Stimulated activated CD4-positive, alpha-beta T cell treated with anti-CD3 and anti-CD28 coated beads, Interleukin-2, amount 100 ng/mL, for 48 hours (primary cell): ENCODE measurements at places on chromosomes 5 and 9.

DNA sequence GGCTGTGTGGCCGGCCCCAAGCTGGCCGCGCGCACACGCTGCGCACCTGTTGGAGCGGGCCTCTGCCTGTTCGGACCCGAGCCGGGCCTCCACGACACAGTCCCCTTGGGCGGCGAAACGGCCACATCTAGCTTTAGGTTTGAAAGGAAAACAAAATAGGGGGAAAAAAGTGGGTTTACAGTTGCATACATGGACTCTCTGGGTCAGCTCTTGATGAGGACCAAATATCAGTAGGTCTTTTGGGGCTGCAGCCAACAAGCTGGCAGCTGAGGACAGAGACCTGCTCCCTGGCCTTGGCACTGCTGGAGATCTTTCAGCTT, 20.7 kb downstream of the IGIP start:
- no peak for DNase-seq

GRCh38 chr5:33148076-33148513, 292.7 kb upstream of the TARS1 start:
- DNase-seq, result no peak

- DNase-seq, result no peak
These were observed 29.2 kb upstream of the MSH3 start for GRCh38 chr5:80625230-80625629.

DNA sequence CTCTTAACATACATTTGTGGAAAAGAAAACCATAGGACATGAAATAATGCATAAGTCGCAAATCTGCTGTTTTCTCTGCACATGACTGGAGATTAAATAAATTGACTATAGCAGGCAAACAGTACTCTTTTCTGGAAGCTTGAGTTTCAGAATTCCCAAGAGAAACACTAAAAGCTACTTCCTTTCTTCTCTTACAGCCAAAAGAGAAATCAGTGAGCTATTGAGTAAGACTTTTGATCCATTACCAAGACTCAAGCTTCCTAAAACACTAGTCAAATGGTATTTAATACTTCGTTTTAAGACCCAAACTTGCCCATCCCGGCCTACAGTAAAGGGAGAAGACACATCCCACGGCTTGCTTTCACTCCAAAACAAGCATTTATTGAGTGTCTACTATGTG, 335.8 kb upstream of the PUM3 start:
- no peak for DNase-seq

DNA sequence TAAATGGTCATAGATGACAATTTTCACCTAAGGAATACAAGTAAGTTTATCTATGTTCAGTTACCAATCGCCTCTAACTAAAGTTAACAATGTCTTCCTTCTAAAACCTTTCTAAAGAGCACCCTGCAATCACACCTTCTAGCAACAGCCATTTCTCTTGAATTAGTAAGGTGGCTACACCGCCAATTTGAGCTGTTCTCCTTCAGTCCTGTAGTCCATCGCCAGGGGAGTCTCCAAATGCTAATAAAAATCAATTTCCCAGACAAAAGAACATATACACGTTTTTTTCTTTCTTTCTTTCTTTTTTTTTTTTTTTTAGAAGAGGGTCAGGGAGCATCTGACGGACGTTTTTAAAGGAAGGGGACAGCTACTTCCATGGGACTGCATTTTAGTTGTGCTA, 729 bp upstream of the RORB start:
- no peak for DNase-seq

DNA sequence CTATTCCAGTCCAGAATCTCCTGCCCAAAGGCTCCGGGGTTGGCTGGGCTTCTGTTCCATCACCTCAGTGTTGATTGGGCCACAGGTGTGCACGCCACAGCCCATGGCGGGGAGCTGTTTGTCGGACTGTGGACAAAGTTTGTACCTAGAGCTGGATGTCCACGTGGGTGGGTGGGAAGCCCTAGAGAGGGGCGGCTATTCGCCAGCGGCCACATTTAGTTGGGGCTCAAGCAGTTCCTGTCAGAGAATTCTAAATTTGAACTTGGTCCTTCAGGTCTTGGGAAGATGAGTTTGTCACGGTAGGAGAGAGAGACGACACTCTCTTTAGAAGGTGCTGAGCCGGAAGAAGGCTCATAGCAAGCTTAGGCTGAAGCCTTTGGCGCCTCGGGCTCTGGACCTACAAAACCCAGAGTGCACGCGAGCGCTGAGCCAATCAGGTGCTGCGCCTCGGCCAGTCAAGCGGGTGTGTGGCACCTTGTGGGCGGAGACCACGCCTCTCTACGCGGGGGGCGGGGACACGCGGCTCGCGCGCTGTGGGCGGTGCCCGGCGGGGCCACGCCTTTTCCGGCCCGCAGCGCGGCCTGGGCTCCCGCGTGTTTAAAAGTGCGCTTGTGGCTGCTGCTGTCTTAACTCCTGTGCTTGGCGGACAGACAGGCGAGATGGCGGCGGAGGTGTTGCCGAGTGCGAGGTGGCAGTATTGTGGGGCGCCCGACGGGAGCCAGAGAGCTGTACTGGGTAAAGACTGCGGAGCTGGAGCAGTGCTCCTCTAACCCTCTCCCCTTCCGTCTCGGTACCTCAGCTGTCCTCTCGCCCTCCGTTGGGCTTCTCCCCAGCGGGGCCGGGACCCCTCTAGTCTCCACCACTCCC, at the start of gene POLR1E:
Gene POLR1E, plus strand, starts transcription at position 560 of the 867 bp plus-strand sequence. Its CDS starts 100 bp downstream, at position 660.
- peak; percentile 95 for DNase-seq

DNA sequence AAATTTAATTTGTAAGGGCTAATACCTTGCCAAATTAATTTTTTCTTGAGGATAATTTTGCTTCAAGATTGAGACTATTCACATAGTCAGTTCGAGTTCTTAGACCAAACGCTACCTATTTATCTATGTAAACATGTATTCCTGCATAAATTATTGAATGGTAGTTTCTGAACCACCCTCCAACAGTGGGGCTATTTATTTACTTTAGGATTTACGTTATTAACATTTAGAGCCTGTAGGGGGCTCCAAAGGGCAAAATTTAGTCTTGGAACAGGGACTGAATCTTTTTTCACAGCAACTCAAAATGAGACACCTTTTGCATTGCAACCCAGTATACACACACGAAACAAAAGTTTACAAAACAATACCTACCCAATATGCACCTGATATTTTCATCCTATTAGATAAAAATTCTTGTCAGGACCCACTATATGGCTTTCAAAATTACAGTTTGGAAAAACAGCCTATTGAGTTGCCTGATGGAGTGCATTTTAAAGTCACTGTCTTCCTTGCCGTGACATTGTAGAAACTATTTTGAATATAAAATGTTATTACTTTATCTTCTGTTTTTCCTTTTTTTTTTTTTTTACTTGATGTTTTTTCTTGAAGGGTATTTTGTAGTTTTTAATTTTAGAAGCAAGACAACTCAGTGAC, 47.1 kb upstream of the POU4F3 start:
- DNase-seq, result peak; percentile 3

DNA sequence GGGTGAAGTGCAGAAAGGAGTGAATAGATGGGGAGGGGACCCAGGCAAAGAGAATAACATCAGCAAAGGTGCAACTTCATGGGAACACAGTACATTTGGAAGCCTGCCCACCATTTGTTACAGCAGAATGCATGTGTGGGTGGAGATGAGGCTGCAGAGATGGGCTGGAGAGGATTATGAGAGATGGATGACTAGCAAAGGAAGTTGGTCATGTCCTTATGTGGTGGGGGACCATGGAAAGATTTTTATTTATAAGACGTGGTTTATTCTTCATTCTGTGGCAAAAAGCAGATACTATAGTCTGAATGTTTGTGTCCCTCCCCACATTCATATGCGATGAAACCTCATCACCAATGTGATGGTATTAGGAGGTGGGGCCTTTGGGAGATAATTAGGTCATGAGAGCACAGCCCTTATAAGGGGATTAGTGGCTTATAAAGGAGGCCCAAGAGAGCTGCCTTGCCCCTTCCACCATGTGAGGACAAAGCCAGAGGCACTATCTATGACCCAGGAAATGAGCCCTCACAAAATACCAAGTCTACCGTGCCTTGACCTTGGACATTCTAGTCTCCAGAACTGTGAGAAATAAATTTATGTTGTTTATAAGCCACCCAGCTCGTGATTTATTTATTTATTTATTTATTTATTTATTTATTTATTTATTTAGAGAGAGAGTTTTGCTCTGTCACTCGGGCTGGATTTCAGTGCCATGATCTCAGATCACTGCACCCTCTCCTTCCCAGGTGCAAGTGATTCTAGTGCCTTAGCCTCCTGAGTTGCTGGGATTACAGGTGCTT, 483.7 kb downstream of the RAB3C start:
- DNase-seq, result no peak

DNA sequence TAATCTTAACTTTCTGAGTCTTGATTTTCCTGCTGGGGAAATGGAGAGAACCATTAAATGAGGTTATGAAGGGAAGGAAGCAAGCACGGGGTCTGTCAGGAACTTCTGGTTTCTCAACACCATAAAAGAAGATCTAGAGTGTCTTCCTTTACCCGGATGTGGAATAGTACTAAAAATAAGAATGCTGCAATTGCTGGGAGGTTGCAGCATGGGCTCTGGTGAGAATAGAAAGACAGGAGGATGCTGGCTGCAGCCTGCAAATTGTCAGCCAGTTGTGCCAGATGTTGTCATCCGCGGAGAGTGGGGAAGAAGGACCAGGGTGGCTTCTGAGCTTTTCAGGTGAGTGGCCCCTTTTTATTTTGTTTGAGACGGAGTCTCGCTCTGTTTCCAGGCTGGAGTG, 69.3 kb upstream of the STC2 start:
- DNase-seq, result no peak

DNA sequence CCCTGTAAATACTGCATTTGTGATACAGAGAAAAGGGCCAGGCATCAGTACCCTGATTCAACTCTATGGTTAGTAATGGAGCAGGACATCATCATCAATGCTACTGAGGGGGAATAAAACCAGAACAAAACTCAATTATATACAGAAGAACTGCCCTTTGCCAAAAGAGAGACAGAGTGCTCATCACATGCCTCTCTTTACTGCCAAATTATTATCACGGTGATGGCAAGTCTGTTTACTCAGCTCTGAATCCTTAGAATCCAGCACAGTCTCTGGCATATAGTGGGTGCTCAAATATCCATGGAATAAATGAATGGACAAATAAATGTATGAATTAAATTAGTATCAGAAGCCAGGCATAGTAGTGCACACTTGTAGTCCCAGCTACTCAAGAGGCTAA, 130.2 kb downstream of the TTC39B start:
- no peak for DNase-seq

DNA sequence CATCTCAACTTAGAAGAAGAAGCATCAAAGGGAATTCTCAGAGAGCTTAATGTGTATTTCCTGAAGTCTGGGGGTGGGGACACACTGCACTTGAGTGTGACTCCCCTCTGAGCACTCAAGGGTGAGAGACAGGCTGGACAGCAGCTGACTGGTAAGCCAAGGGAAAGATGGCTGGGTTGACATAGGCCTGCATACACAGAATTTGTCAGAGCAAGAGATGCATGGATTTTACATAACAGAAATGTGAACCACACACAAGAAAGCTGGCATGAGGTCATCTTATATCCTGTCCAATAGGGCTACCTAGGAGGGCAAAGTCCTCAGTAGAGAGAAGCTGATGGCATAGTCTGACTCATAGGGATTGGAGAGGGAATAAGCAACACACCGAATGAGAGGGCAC, 114.3 kb upstream of the EPB41L4A start:
- DNase-seq, result no peak

DNA sequence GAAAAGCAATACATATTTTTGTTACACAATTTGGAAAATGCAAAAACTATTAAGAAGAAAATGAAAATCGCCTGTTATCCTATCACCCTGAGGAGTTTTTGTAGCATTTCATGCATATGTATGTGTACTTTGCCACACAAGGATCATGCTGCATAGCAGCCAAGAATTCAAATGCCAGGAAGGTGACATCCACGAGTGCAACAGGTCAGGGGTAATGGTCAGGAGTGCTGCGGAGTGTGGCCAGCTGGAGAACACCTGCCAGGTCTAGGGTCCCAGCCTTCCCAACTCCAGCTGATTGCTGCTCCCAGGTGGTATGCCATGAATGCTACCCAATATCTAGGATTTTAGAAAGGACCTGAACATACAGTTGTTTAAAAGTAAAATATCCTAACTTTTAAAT, 617.1 kb downstream of the PRELID2 start:
- no peak for DNase-seq

DNA sequence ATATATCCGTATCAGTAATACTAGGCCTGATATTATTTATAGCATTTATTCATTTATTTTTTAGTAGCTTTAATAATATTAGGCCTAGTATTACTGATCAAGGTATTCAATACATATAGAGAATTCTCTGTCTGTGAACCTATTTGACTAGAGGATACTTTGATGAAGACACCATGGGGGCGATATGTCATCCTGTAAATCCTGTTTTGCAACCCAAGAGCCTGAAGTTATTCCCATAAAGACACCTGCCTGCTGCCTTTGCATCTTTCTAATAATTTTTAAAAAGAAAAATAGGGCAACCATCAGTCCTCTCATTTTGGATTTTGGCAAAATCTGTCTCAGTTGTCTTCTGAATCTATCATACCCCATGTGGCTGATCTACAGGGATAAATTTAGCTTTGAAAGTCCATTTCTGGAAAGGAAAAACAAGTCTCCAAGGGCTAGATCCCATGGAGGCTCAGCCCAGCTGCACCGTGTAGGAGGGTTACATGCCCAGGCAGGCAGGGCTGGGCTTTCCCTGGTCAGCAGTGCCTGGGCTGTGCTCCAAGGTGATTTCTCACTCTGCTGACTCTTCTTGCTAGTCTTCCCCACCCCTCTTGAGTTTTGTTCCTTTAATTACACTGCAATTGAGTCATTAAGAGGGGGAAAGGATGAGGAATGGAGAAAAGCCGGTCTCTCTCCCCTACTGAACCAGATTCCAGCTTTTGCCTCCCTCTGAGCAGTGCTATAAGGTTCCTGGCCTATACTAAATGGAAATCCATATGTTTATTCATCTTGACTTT, 169.0 kb downstream of the TRIM32 start:
- DNase-seq, result no peak

- DNase-seq, result peak; percentile 64
These were observed 9.4 kb downstream of the FYB1 start for GRCh38 chr5:39209924-39210323.

GRCh38 chr5:88355490-88356050, 86.9 kb upstream of the TMEM161B start:
- DNase-seq, result no peak

GRCh38 chr9:126327006-126327713, 531 bp downstream of the MVB12B start:
- no peak for DNase-seq

GRCh38 chr5:43192558-43193180, 644 bp downstream of the NIM1K start:
- DNase-seq, result peak; percentile 10

- no peak for DNase-seq
These were observed 274.5 kb upstream of the PTGER4 start for GRCh38 chr5:40405230-40405629.

- no peak for DNase-seq
These were observed 302.9 kb downstream of the NSG2 start for GRCh38 chr5:174348311-174348981.
